ENCODE measurements at places on chromosomes 12 and 14. TPM values are rescaled to one million over a fixed set of nuclear protein-coding genes. Genes with fewer than 3 reads are reported as not detected.

DNA sequence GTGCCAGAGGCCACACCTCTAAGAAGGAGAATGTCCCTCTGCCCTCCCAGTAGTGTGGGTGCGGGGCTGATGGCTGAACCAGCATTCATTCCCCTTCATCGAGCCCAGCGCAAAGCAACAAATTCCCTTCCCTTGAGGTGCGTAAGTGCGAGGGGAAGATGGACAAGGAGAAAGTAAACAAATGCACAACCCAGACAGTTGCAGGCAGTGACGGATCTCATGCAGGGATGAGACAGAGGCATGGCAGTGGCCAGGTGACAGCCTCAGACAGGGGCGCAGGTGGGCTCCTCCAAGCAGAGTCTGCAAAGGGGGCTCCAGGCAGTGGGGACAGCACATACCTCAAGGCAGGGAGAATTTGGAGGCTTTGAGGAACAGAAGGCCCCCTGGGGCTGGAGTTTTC is 2.3 kb upstream of the MYL2 start:
- DNase-seq, result no peak
- no peak overlapping the region for H3K27ac ChIP-seq
- H3K36me3 ChIP-seq, result no peaks in the 10 kb centered on the region
- no peaks in the 10 kb centered on the region for H3K4me1 ChIP-seq
- H3K27me3 ChIP-seq, result peaks cover 21% of the 10 kb centered on the region
- H3K4me3 ChIP-seq, result no peak overlapping the region

- no peak overlapping the region for H3K4me3 ChIP-seq
- H3K27ac ChIP-seq, result no peak overlapping the region
- H3K36me3 ChIP-seq, result no peaks in the 10 kb centered on the region
- DNase-seq, result no peak
Measured at GRCh38 chr12:94258593-94258992, 110.2 kb downstream of the PLXNC1 start.

GRCh38 chr12:44184499-44185206 is 348.8 kb downstream of the TMEM117 start:
- H3K27me3 ChIP-seq, result no peaks in the 10 kb centered on the region
- no peak overlapping the region for H3K27ac ChIP-seq
- H3K4me3 ChIP-seq, result no peak overlapping the region
- no peaks in the 10 kb centered on the region for H3K4me1 ChIP-seq

DNA sequence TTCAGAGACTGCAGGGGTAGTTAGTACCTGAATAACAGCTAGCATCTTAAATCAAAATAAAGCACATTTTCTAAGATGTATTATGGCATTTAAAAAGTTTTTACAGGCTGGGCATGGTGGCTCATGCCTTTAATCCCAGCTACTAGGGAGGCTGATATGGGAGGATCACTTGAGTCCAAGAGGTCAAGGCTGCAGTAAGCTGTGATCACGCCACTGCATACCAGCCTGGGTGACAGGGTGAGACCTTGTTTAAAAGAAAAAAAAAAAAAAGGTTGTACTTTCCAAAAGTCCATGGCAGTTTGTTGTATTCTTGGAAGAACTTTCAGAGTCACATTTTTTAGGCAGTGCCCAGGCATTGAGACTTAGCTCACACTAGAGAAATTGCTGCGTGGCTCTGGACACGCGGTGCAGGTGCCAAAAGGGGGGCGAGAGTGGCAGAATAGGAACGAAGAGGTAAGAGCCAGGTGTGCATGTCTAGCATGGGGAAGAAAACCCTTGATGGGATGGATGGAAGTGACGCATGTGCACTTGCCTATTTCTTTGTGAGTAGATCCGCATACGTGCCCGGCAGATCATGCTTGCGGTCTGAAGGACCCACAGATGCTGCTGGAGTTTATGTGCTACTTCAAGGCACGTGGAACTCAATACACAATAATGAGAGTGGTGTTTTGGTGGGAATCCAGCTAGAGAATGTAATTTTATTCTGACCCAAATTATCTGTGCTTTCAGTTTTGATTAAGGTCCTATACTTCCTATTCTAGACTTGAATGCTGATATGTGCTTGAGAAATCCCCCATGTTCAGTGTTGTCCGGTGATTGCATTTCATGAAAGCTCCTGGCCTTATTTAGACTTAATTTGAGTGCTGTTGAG is 11.9 kb downstream of the ANKRD13A start:
- DNase-seq, result no peak
- peaks cover 7% of the 10 kb centered on the region for H3K4me1 ChIP-seq
- H3K36me3 ChIP-seq, result peaks cover 31% of the 10 kb centered on the region
- H3K4me3 ChIP-seq, result no peak overlapping the region

GRCh38 chr14:104797115-104798044 is 1.8 kb upstream of the AKT1 start:
- DNase-seq, result no peak
- no peak overlapping the region for H3K4me3 ChIP-seq
- peaks cover 59% of the 10 kb centered on the region for H3K4me1 ChIP-seq
- no peak overlapping the region for H3K27ac ChIP-seq

- H3K27me3 ChIP-seq, result no peaks in the 10 kb centered on the region
- no peak overlapping the region for H3K27ac ChIP-seq
- H3K36me3 ChIP-seq, result no peaks in the 10 kb centered on the region
Measured at GRCh38 chr12:100554608-100555077, 18.8 kb upstream of the GAS2L3 start.

DNA sequence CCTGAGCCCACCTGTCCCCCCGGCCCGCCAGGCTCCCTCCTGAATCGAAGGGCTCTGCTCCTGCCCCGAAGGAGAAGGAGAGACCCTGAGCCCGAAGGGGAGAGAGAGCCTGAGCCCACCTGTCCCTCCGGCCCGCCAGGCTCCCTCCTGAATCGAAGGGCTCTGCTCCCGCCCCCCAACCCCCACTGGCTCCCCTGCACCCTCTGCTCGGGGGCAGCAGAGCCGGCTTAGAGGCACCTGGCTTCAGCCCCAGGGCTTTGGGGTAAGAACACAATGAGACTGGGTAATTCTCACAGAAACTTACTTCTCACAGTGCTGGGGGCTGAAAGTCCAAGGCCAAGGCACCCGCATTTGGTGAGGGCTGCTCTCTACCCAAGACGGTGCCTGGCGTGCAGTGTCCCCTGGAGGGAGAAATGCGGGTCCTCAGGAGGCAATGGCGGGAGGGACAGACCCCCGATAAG is 53.1 kb upstream of the FBRSL1 start:
- H3K27me3 ChIP-seq, result no peaks in the 10 kb centered on the region
- DNase-seq, result no peak
- no peak overlapping the region for H3K4me3 ChIP-seq
- H3K27ac ChIP-seq, result no peak overlapping the region

- no peak overlapping the region for H3K4me3 ChIP-seq
- no peaks in the 10 kb centered on the region for H3K36me3 ChIP-seq
- no peaks in the 10 kb centered on the region for H3K4me1 ChIP-seq
- H3K27me3 ChIP-seq, result no peaks in the 10 kb centered on the region
- no peak overlapping the region for H3K27ac ChIP-seq
- DNase-seq, result no peak
Measured at GRCh38 chr12:65557438-65558181, 266.7 kb upstream of the HMGA2 start.

GRCh38 chr12:96250119-96250685 is 56.0 kb downstream of the ELK3 start:
- H3K4me3 ChIP-seq, result no peak overlapping the region
- no peak overlapping the region for H3K27ac ChIP-seq
- peaks cover 32% of the 10 kb centered on the region for H3K36me3 ChIP-seq
- H3K27me3 ChIP-seq, result no peaks in the 10 kb centered on the region

DNA sequence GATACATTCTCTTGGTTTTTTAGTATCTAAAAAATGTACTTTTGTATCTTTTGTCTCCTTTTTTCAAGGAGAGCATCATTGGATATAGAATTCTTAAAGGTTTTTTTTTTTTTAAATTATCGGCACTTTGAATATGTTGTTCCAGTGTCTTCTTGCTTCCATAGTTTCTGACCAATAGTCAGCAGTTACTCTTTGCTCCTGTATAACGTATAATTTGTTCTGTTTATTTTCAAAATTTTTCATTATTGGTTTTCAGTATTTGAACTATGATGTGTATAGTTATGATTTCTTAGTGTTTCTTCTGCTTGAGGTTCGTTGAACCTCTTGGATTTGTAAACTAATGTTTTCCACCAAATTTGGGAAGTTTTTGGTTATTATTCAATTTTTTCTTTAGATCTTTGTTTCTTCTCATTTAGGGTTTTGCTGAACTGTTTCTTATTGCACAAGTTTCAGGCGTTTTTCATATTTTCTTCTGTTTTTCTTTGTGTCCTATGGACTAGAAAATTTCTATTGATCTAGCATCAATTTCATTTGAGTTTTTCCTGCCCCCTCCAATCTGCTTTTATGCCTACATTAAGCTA is 93.9 kb downstream of the PLBD1 start:
- peaks cover 3% of the 10 kb centered on the region for H3K36me3 ChIP-seq
- H3K27me3 ChIP-seq, result no peaks in the 10 kb centered on the region
- H3K4me1 ChIP-seq, result no peaks in the 10 kb centered on the region

- no peak overlapping the region for H3K4me3 ChIP-seq
- no peaks in the 10 kb centered on the region for H3K27me3 ChIP-seq
- H3K27ac ChIP-seq, result no peak overlapping the region
- no peaks in the 10 kb centered on the region for H3K4me1 ChIP-seq
- H3K36me3 ChIP-seq, result no peaks in the 10 kb centered on the region
Measured at GRCh38 chr14:44612002-44612401, 104.9 kb upstream of the FSCB start.

- H3K27me3 ChIP-seq, result no peaks in the 10 kb centered on the region
- no peaks in the 10 kb centered on the region for H3K4me1 ChIP-seq
- no peak for DNase-seq
Measured at GRCh38 chr14:75944607-75945241, 37.1 kb downstream of the TGFB3 start.

GRCh38 chr12:127957001-127957660 is 309.8 kb upstream of the TMEM132C start:
- DNase-seq, result no peak
- H3K4me1 ChIP-seq, result no peaks in the 10 kb centered on the region
- no peak overlapping the region for H3K4me3 ChIP-seq
- H3K27ac ChIP-seq, result no peak overlapping the region

GRCh38 chr14:58816416-58817115 is 178.8 kb downstream of the DACT1 start:
- peaks cover 3% of the 10 kb centered on the region for H3K27me3 ChIP-seq
- H3K4me3 ChIP-seq, result no peak overlapping the region
- no peak overlapping the region for H3K27ac ChIP-seq
- H3K4me1 ChIP-seq, result no peaks in the 10 kb centered on the region

DNA sequence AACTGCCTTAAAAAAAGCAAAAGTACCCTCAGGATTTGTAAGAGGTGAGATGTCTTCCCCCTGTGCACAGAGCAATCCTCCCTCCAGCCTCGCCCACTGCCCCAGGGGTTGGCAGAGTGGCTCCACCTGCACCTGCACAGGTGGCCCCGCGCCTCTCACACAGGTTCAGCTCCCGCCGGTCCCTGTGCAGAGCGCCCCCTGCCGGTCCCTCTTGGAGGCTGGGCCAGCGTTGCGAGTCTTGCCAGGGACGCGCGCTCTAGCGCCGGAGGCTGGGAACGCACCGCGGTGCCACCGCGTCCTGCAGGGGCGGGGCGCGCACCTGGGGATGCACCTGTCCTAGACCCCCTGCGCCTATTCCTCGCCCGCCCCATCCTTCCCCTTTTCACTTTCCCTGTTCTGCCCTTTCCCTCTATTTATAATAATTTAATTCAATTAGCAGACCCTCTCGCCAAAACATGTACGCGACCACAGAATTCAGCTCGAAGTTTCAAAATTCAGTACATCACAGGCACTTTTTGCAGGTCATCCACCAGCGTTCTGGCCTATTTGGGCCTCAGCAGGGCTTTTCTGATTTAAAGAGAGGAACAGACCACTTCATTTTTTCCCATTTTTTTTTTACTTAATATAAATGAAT is 618.6 kb downstream of the AACS start:
- no peaks in the 10 kb centered on the region for H3K36me3 ChIP-seq
- peaks cover 4% of the 10 kb centered on the region for H3K27me3 ChIP-seq
- H3K4me3 ChIP-seq, result no peak overlapping the region
- H3K4me1 ChIP-seq, result no peaks in the 10 kb centered on the region
- DNase-seq, result no peak
- no peak overlapping the region for H3K27ac ChIP-seq

GRCh38 chr12:9363145-9363544 is 154.9 kb upstream of the PZP start:
- no peak for DNase-seq
- H3K4me3 ChIP-seq, result no peak overlapping the region
- H3K36me3 ChIP-seq, result no peaks in the 10 kb centered on the region

DNA sequence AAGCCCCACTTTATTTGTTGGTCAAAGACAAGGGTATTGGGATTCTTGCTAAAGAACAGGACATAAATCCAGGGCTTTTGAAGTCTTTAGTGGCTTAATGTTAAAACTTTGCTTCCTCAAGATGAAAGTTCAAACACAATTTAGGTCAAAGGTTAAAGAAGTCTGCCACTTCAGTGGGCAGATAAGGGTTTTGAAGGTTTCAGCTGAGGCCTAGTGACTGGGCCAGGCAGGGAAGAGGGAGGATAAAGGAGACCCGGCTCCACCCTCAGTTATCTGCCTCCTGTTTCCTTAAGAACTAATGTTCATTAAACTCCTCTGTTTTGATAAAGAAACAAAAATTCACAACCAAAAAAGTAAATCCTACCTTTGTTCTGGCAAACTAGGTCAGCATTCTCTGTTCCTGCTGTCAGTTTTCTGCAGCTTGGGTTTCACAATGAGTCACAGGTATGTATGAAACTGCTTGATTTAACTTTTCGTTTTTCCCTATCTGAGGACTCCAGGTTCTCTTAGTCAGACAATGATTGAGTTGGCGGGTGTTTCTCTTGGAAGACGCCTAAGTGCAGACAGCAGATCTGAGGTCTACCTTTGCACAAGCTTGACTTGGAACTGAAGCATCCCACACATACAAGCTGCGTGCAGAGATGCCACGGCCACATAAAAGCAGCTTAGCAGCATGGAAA is 208.3 kb downstream of the EXOC5 start:
- H3K27me3 ChIP-seq, result no peaks in the 10 kb centered on the region
- no peak overlapping the region for H3K4me3 ChIP-seq
- no peak for DNase-seq
- no peak overlapping the region for H3K27ac ChIP-seq
- no peaks in the 10 kb centered on the region for H3K4me1 ChIP-seq

DNA sequence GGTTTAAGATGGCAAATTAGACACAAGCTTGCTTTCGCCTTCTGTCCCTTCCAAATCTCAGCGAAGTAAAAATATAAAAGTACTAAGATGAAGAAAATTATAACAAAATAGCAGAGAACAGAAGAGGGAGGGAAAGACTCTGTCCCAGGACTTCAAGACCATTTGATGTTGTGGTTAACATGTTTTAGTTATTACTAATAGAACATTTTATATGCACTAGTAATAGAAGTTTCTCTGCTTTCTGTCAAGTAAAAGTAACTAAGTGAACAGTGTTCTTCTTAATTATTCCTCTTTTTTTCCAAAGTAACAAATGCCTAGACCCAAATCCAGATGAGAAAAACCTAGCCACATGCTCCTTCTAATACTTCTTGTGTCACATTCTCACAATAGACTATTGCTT is 85.1 kb upstream of the DAAM1 start:
- H3K36me3 ChIP-seq, result no peaks in the 10 kb centered on the region
- H3K4me3 ChIP-seq, result no peak overlapping the region
- no peaks in the 10 kb centered on the region for H3K4me1 ChIP-seq
- H3K27me3 ChIP-seq, result peaks cover 10% of the 10 kb centered on the region

PRIMA1 gene
- not detected for total RNA-seq

APPL2 gene
- 41.1 TPM for total RNA-seq

CORO1C gene
- total RNA-seq, result 9.1 TPM

NEUROD4 gene
- total RNA-seq, result not detected

COX8C gene
- total RNA-seq, result not detected

AMN gene
- total RNA-seq, result 8.3 TPM

CHGA gene
- total RNA-seq, result not detected

UNC79 gene
- not detected for total RNA-seq

IL26 gene
- total RNA-seq, result not detected

OVCH1 gene
- not detected for total RNA-seq

DNAJC22 gene
- total RNA-seq, result not detected

TMEM260 gene
- total RNA-seq, result 26.9 TPM

ADAMTS20 gene
- not detected for total RNA-seq
